ENCODE measurements at places on chromosomes 7 and 10. TPM values are rescaled to one million over a fixed set of nuclear protein-coding genes. Genes with fewer than 3 reads are reported as not detected.

Gene CNTNAP2
- total RNA-seq = 0.45 TPM

Gene CDH23
- total RNA-seq = 4.8 TPM

Gene TAS2R41
- 1.5 TPM for total RNA-seq

Gene LRMDA
- total RNA-seq = not detected

- no peak overlapping the region for H3K27ac ChIP-seq
- no peak overlapping the region for H3K4me3 ChIP-seq
- peaks cover 6% of the 10 kb centered on the region for H3K36me3 ChIP-seq
- H3K27me3 ChIP-seq = no peaks in the 10 kb centered on the region
Measured at GRCh38 chr10:102473445-102474331, 22.3 kb upstream of the C10orf95 start.

DNA sequence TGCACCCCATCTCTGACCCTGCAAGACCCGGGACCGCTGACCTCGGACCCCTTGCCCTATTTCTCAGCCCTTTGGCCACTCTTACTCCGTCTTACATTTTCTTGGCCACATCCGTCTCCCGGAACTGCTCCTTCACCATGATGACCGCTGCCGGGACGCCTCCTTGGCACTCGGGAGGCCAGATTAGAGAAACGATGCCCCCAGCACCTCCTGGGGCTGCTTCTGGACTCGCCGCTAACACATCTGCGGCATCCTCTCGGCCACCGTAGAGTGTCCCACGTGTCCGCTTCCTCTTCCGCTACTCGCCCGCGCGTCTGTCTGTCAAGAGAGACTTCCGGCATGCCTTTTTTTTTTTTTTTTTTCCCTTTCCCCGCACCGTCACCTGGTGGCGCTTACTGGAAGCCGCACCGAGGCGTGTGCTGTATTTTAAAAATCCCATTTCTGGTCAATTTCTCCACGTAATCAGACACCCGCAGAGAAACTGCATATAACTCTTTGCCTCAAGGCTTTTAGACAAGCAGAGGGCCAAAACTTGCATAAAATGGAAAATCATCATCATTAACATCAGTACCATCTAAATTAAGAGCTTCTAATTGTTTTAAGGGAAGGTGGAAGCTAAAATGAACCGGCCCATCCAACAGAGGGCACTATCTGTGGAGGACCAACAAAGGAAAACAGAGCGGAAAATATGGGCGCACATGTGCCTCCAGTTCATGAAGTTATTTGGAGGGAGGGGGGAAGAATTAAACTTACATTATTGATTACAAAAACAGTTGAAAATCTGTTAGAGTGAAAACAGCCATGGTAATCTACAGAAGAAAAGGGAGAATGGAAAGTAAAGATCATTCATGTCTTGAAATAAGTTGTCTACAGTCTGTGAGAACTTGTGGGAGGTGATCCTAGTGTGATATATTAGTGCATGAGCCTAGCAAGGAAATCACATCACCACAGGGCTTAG lies at the start of gene POLR3A:
Gene POLR3A (minus strand): TSS at position 247 of the 958 bp plus-strand sequence. CDS start 108 bp downstream, at position 139.
- H3K27ac ChIP-seq = peak within 1 kb of the TSS; percentile 75
- peak within 1 kb of the TSS; percentile 98 for H3K4me3 ChIP-seq
- H3K4me1 ChIP-seq = peaks cover 44% of the 10 kb centered on the region
- peaks cover 19% of the 10 kb centered on the region for H3K36me3 ChIP-seq

DNA sequence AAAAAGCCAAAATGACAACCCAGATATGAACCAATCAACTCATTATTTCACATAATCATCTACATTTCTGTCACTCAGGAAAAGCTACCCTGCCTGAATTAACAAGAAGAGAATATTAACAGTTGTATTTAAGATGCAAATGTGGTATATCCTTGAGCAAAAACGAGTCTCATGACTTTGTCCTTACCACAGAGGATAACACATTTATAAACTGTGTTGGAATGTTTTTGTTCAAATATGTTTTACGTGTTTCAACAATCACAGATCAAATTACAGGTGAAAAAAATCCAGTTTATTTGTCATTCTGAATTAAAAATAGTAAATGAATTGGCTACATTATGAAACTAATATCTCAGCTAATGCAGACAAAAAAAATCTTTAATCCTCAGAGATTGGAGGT lies 34.6 kb downstream of the CHCHD3 start:
- no peak overlapping the region for H3K4me3 ChIP-seq
- no peaks in the 10 kb centered on the region for H3K27me3 ChIP-seq
- no peak overlapping the region for H3K27ac ChIP-seq
- H3K4me1 ChIP-seq = peaks cover 25% of the 10 kb centered on the region

GRCh38 chr7:155356323-155357105 lies 58.8 kb downstream of the INSIG1 start:
- peaks cover 40% of the 10 kb centered on the region for H3K27me3 ChIP-seq
- no peaks in the 10 kb centered on the region for H3K36me3 ChIP-seq
- no peaks in the 10 kb centered on the region for H3K4me1 ChIP-seq
- no peak overlapping the region for H3K4me3 ChIP-seq

DNA sequence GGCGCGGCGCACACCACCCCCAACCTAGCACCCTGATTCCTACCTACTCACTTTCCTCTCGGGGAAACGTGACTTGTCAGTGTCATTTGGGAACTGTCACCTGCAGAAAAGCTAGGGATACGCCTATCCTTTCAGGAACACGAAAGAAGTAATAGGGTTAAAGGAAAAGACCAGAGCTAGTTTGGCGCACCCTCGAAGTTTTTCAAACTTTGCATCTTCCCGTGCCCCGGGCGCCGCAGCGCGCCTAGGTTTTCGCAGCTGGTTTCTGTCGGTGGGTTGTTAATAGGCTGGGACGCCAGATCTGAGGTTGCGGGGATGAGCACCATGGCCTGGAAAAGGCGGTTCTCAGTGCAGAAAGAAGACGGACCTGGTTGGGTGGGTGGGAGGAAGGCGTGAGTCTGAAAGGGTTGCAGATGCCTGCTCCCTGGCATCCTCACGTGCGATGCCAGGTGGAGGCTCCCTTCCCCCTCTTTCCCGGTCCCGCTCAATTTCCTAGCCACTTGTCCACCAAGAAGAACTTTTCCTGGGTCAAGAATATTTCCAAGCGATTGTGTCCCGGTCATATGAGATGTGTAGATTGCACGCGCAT lies 568 bp upstream of the MEOX2 start:
- H3K27me3 ChIP-seq = no peaks in the 10 kb centered on the region
- no peaks in the 10 kb centered on the region for H3K36me3 ChIP-seq

GRCh38 chr7:123498601-123499000 lies 35.8 kb downstream of the IQUB start:
- H3K27me3 ChIP-seq = no peaks in the 10 kb centered on the region
- H3K4me1 ChIP-seq = peaks cover 11% of the 10 kb centered on the region
- H3K36me3 ChIP-seq = no peaks in the 10 kb centered on the region
- no peak for DNase-seq

GRCh38 chr10:21100871-21101514 lies 203.9 kb upstream of the NEBL start:
- no peak overlapping the region for H3K27ac ChIP-seq
- H3K4me3 ChIP-seq = no peak overlapping the region
- DNase-seq = no peak
- peaks cover 5% of the 10 kb centered on the region for H3K4me1 ChIP-seq
- H3K27me3 ChIP-seq = no peaks in the 10 kb centered on the region

DNA sequence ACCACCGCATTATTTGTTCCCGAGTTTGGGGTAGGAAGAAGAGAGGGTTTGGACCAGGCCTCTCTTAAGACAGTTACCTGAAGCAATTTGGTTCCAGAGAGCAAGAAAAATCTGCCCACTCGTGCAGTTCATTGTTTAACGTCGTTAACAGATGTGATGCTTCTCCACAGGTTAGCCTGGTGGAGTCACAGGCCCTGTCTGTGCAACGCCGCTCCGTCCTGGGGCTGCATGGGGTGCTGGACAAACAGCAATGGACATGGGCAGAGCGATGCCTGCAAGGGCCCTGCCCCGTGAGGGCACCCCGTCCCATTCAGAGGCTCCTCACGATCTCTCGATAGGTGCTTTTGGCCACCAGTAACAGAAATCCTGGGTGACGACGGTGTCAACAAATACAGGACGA lies 9.7 kb downstream of the FOXL3 start:
- H3K4me3 ChIP-seq = no peak overlapping the region
- no peak for DNase-seq
- no peak overlapping the region for H3K27ac ChIP-seq
- no peaks in the 10 kb centered on the region for H3K4me1 ChIP-seq
- no peaks in the 10 kb centered on the region for H3K36me3 ChIP-seq

- no peaks in the 10 kb centered on the region for H3K36me3 ChIP-seq
- peak overlapping the region; percentile 62 for H3K27ac ChIP-seq
- H3K27me3 ChIP-seq = no peaks in the 10 kb centered on the region
- peak; percentile 86 for DNase-seq
- H3K4me3 ChIP-seq = no peak overlapping the region
Measured at GRCh38 chr10:5609952-5610616, 56.3 kb downstream of the ASB13 start.

GRCh38 chr7:145169908-145170307 lies 334.1 kb upstream of the TPK1 start:
- no peak overlapping the region for H3K4me3 ChIP-seq
- no peak for DNase-seq
- H3K36me3 ChIP-seq = no peaks in the 10 kb centered on the region
- H3K27ac ChIP-seq = no peak overlapping the region
- no peaks in the 10 kb centered on the region for H3K4me1 ChIP-seq
- no peaks in the 10 kb centered on the region for H3K27me3 ChIP-seq

GRCh38 chr10:48444266-48444665 lies 137.8 kb downstream of the MAPK8 start:
- H3K4me3 ChIP-seq = no peak overlapping the region
- H3K36me3 ChIP-seq = no peaks in the 10 kb centered on the region

GRCh38 chr10:48236199-48236621 lies 38.3 kb downstream of the FRMPD2 start:
- H3K4me3 ChIP-seq = no peak overlapping the region
- no peak overlapping the region for H3K27ac ChIP-seq
- no peaks in the 10 kb centered on the region for H3K4me1 ChIP-seq
- no peaks in the 10 kb centered on the region for H3K27me3 ChIP-seq

- H3K27me3 ChIP-seq = no peaks in the 10 kb centered on the region
- DNase-seq = peak; percentile 2
- no peak overlapping the region for H3K4me3 ChIP-seq
- H3K27ac ChIP-seq = no peak overlapping the region
- H3K36me3 ChIP-seq = no peaks in the 10 kb centered on the region
Measured at GRCh38 chr7:133645884-133646391, 393.1 kb downstream of the EXOC4 start.

DNA sequence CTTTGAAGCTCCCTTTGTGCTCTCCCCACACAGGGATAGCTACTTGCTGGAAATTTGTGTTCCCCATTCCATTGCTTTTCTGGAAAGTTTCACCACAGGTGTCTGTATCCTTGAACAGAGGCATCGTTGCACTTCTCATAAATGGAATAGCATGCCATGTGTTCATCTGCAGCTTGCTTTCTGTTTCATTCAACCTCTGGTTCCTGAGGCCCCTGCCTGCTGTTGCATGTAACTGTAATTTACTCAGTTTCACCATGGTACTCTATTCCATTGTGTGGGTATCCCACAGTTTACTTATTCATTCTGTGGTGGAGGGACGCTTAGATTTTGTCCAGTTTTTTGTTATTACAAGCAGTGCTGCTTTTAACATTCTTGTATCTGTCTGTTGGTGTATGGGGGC lies 32.0 kb downstream of the EEPD1 start:
- H3K36me3 ChIP-seq = no peaks in the 10 kb centered on the region
- H3K4me3 ChIP-seq = no peak overlapping the region
- no peak for DNase-seq
- H3K4me1 ChIP-seq = peaks cover 43% of the 10 kb centered on the region
- no peak overlapping the region for H3K27ac ChIP-seq

GRCh38 chr7:142348100-142348499 lies 90.2 kb upstream of the PRSS58 start:
- no peak overlapping the region for H3K4me3 ChIP-seq
- H3K27me3 ChIP-seq = no peaks in the 10 kb centered on the region
- DNase-seq = no peak
- H3K36me3 ChIP-seq = no peaks in the 10 kb centered on the region
- H3K27ac ChIP-seq = no peak overlapping the region

- H3K27me3 ChIP-seq = no peaks in the 10 kb centered on the region
- H3K4me1 ChIP-seq = peaks cover 34% of the 10 kb centered on the region
- H3K36me3 ChIP-seq = no peaks in the 10 kb centered on the region
- H3K27ac ChIP-seq = no peak overlapping the region
- DNase-seq = no peak
Measured at GRCh38 chr7:2034291-2035201, 198.2 kb downstream of the MAD1L1 start.

DNA sequence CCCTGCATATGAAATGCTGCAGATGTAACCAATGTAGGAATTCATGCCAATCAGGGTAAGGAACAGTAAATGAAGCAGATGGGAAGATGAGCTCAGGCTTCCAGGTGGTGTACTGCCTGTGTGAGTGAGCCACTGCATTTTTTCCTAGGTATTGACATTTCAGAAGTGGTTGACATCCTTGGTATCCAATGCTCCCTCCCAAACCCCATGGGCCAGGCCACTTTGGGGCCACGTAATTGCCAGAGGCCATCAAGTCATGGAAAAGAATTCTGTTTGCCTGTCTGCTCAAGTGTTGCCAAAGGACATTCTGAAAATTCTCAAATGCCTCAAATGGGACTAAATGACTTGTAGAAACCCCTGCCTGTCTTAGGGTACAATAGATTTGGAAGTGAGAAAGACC lies 384.6 kb downstream of the GATA3 start:
- no peaks in the 10 kb centered on the region for H3K4me1 ChIP-seq
- H3K27ac ChIP-seq = no peak overlapping the region
- H3K36me3 ChIP-seq = no peaks in the 10 kb centered on the region
- no peak for DNase-seq

DNA sequence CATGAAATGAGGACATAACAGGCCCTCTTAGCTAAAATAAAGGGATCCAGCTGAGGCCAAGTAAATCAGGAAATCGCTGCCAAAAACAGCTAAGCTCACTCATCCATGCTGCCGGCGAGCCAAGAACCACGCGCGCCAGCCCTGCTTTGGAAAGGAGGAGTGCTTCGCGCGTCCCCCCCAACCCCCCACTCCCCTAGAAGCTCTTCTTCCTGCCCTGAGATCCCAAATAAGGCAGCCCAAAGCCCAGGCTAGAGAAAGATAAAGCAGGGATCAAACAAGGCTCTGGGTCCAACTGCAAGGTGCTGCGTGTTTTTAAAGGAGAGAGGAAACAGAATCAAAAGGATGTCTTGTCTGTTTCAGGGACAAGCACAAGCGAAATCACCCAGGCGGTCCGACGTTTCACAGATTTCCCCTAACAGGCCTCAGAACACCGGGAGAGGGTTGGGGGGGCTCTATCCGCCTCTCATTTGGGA lies 168.3 kb upstream of the AUTS2 start:
- peaks cover 8% of the 10 kb centered on the region for H3K4me1 ChIP-seq
- no peak overlapping the region for H3K4me3 ChIP-seq
- DNase-seq = no peak
- no peaks in the 10 kb centered on the region for H3K27me3 ChIP-seq
- peak overlapping the region; percentile 63 for H3K27ac ChIP-seq
- H3K36me3 ChIP-seq = no peaks in the 10 kb centered on the region

DNA sequence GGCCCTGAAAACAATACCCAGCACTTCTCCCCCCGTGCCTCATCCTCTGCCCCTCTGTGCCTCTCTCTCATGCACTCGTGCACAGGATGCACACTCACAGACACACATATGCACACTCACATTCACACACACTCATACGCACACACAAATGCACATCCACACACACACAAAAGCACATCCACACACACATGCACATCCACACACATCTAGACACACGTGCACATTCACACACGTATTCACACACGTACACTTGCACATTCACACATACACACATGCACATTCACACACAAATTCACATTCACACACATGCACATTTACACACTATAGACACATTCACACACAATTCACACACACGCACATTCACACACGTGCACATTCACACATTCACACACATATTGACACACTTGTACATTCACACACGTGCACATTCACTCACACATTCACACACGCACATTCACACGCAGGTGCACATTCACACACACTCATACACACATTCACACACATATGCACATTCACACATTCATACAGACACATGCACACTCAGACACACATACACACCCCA lies 19.2 kb downstream of the SHH start:
- H3K4me1 ChIP-seq = peaks cover 11% of the 10 kb centered on the region
- no peak overlapping the region for H3K4me3 ChIP-seq
- no peaks in the 10 kb centered on the region for H3K27me3 ChIP-seq

Data from stomach (tissue), 19 donors.